KBM-7 (cell line): ENCODE measurements at places on chromosomes 6 and 20.

DNA sequence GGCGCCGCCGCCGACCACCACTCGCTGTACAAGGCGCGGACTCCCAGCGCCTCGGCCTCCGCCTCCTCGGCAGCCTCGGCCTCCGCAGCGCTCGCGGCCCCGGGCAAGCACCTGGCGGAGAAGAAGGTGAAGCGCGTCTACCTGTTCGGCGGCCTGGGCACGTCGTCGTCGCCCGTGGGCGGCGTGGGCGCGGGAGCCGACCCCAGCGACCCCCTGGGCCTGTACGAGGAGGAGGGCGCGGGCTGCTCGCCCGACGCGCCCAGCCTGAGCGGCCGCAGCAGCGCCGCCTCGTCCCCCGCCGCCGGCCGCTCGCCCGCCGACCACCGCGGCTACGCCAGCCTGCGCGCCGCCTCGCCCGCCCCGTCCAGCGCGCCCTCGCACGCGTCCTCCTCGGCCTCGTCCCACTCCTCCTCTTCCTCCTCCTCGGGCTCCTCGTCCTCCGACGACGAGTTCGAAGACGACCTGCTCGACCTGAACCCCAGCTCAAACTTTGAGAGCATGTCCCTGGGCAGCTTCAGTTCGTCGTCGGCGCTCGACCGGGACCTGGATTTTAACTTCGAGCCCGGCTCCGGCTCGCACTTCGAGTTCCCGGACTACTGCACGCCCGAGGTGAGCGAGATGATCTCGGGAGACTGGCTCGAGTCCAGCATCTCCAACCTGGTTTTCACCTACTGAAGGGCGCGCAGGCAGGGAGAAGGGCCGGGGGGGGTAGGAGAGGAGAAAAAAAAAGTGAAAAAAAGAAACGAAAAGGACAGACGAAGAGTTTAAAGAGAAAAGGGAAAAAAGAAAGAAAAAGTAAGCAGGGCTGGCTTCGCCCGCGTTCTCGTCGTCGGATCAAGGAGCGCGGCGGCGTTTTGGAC is 2.0 kb downstream of the SOX4 start:
- DNase-seq = peak; percentile 42

GRCh38 chr20:38725931-38726803 is 1.9 kb downstream of the SLC32A1 start:
- peak; percentile 35 for DNase-seq

GRCh38 chr6:27303613-27304272 is 8.3 kb downstream of the POM121L2 start:
- no peak for DNase-seq

- peak; percentile 32 for DNase-seq
These were observed 109.8 kb downstream of the CHD6 start for GRCh38 chr20:41508335-41508734.

DNA sequence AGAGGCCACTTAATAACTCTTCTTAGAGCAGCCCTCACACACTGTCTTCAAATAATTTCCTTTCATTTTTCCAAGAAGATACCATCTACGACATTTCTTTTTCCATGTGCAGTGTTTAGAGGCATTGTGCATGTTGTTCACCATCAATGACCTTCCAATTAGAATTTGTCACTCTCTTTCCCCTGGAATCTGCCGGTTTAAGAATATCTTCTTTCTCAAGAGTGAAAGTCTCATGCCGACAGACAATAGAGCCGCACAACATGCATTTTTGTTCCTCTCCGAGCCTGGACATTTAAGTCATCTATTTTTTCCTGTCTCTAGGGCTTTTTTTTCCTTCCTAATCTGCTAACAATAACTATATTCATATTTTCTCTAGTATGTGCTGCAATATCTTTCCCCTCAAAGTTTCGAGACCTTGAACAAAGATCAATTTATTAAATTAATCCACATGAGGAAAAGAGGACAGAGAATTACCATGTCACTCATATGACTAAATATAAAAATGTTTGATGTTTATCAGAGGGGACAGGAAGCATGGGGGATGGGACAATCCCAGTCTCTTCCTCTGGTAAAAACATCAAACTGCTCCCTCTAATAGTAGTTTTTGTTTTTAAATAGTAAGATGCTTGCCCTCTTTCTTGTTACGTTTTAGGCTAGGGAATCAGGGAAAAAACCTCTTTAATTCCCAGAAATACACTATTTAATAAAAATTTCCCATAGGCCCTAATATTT is 893.4 kb downstream of the C6orf118 start:
- DNase-seq = no peak

GRCh38 chr6:90319044-90319443 is 22.4 kb upstream of the BACH2 start:
- no peak for DNase-seq

DNA sequence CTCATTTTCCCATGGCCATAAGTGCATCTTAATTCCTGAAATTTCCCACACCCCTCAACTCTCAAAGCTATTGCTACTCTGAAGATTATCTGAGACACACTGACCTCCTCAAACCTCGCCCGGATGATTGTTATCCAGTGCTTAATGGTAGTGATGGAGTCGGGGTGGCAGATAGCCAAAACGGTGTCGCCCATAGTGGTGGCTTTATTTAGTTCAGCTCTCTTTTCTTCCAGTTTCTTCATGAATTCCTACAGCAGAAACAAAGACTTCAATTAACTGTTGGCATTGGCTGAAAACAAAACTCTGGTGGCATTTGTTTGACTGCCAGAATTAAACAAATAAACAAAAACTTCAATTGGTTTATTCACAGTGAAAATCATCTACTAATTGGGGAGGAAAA is 165.4 kb downstream of the DST start:
- DNase-seq = no peak

GRCh38 chr6:144736763-144737162 is 451.6 kb downstream of the UTRN start:
- DNase-seq = no peak

GRCh38 chr6:24908650-24909035 is 27.1 kb downstream of the RIPOR2 start:
- no peak for DNase-seq

DNA sequence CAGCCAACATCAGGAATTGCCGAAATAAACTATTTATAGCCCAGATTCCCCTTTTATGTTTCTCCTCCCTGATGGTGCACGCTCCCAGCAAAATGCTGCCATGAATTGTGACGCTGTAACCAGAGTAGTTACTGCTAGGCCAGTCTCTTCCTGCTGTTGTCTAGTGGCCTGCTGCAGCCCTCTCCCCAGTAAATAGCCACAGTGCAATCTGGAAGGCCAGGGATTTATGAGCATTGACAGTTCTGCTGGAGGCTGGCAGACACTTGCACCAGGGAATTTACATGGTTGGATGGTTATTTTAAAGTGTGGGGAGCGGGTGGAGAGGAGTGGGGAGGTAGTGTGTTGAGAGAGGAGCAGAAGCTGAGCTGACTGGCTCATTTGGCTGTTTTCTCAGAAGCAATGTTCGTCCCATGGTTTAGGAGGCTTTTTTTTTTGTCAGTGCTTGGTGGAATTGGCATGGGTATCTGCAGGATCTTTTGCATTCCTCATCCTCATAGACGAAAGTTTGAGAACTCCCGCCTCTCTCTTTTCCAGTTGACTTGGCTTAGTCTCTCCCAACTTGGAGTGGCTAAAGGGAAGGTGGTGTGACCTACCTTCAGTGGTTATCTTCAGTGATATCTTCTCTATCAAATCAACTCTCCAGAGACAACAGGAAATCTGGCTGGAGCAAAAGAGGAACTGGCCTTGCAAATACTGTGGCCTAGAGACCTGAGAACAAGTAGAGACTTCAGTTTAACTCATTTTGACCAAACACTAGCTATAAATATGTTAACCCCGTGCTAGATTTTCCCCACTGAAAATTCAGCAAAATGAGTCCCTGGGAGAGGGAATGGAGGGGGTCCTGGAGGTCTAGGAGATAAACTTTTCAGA is 99.3 kb upstream of the VSTM2L start:
- DNase-seq = peak; percentile 82

GRCh38 chr6:1442929-1443328 is 53.6 kb downstream of the FOXF2 start:
- no peak for DNase-seq

GRCh38 chr6:106411056-106411455 is 50.5 kb downstream of the CRYBG1 start:
- DNase-seq = no peak
